Melanocyte of skin (primary cell): ENCODE measurements at places on chromosomes 2 and 18. TPM values are rescaled to one million over a fixed set of nuclear protein-coding genes. Genes with fewer than 3 reads are reported as not detected.

The CDH20 gene
- not detected in 2 replicates for total RNA-seq

The CCT4 gene
- total RNA-seq: 192 and 227 TPM in 2 replicates

The TSN gene
- total RNA-seq: 69.6 and 97.8 TPM in 2 replicates

The GCG gene
- not detected in 2 replicates for total RNA-seq

The MPHOSPH10 gene
- 9.3 and 23.3 TPM in 2 replicates for total RNA-seq
